Activated T-helper 9 cell treated with anti-CD3 and anti-CD28 coated beads, Interleukin-2, amount 50 U/mL, for 16 hours (primary cell): ENCODE measurements at places on chromosomes 13 and 19.

DNA sequence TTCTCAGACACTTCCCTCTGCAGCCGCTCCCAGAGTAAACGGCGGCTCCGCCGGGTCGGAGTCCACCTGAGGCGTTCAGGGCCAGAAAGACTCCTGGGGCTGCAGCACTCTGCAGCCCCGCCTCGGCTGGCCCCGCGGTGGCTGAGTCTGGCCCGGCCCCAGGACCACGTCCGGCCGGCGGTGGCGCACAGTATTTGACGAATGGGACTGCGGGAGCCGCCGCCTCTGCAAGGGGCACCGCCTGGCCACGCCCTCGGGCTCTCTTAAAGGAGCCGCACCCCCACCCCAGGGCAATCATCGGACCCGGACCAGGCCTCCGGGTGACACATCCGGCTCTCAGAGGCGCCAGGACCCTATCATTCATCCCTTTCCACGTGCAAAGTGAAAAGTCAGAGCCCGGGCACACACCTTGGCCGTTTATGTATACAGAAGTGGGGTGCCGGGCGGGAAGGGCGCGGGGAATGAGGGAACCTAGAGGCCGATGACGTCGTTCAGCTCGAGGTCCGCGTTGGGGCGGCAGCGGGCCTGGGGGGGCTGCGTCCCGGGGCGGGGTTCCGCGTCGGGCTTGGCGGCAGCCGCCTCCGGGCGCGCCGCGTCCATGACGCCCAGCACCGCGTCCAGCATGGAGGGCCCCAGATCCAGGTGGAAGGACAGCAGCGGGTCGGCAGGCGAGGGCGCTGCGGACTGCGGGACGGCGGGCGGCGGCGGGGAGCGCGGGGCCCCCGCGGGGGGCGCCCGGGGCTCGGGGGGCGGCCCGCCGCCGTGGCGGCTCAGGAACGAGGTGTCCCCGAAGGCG is 1.2 kb upstream of the LENG9 start:
- peak; percentile 57 for DNase-seq

GRCh38 chr13:40664350-40665125 is 1.9 kb downstream of the FOXO1 start:
- peak; percentile 59 for DNase-seq

- DNase-seq, result no peak
Observed at GRCh38 chr13:42275506-42275905, 3.6 kb downstream of the AKAP11 start.

DNA sequence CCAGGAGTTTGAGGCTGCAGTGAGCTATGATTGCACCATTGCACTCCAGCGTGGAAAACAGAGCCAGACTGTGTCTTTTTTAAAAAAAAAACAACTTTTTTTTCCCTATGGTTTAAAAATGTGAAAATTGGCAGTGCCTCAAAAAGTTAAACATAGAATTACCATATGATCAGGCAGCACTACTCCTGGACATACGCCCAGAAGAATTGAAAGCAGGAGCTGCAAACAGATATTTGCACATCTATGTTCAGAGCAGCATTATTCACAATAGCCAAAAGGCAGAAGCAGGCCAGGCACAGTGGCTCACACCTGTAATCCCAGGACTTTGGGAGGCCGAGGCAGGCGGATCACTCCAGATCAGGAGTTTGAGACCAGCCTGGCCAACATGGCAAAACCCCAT is 3.8 kb upstream of the RETN start:
- no peak for DNase-seq

GRCh38 chr19:13505761-13506470 is 363 bp downstream of the CACNA1A start:
- DNase-seq, result no peak

DNA sequence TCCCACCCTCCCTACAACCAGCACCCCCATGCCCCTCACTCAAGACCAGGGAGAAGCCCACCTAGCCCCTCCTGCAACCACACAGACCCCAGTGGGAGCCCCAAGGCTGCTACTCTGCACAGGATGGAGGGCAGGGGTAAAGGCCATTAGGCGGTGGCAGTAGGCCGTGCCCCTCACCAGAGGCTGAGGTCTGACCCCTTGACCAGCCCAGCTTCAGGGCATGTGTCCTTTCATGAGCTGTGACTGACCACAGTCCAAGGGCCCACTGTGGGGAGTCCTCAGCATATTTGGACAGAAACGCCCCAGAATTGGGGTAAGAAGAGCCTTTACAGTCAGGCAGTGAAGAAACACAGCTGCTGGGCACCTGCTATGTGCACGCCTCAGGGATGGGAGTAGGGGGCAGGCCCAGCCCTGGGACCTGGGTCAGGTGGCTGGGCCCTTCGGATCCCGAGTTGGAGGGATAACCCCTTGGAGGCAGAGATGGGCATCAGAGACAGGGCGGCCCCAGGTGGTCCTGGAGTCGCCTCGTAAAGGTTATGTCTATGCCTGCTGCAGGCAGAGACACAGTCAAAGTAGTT is 1.7 kb upstream of the RPS5 start:
- DNase-seq, result no peak

DNA sequence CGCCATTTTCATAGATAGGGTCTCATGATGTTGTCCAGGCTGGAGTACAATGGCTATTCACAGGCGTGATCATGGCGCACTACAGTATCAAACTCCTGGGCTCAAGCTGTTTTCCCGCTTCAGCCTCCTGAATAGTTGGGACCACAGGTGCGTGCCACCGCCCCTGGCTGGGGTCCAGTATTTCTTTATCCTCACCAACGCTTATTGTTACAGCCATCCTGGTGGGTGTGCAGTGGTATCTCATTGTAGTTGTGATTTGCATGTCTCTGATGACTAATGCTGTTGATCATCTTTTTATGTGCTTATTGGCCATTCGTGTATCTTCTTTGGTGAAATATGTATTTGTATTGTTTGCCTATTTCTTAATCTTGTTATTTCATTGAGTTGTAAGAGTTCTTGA is 49.0 kb downstream of the SIPA1L3 start:
- DNase-seq, result no peak

DNA sequence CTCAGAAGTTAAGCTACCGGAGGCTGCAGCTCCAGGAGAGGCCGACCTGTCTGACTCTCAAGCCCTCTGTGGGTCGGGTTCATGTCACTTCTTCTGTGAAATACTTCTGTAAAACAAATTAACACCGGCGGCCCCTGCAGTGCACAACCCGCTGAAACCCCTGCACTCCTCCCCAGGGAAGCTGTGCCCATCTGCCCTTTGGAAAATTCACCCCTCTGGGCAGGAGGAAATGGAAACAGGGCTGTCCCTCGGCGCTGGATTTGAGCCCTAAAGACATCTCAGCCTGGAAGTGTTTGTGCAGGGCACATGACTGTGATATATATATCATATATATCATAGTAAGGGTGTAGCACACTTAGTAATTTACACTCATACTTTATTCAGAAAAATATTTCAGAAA is 415.3 kb downstream of the IRS2 start:
- no peak for DNase-seq

DNA sequence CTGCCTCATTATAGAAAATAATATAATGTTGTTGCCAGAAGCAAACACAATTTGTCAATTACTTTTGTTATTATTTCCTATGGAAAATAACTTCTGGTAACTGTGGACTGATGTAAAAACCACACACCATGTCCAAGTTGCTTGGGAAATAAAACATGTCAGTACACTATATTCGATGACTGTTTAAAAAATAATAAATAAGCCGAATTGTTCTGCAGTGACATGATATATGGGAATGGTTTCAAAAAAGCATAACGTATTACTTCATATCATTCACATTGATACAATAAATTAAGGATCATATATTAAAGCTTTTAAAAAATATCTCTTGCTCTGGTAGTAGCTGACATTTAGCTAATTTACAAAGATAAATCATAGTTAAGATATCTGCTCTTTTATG is 2062.1 kb downstream of the PCDH9 start:
- no peak for DNase-seq

GRCh38 chr13:53123536-53123935 is 94.9 kb downstream of the OLFM4 start:
- no peak for DNase-seq

- DNase-seq, result no peak
Observed at GRCh38 chr19:11338121-11338520, 1.3 kb downstream of the RAB3D start.

DNA sequence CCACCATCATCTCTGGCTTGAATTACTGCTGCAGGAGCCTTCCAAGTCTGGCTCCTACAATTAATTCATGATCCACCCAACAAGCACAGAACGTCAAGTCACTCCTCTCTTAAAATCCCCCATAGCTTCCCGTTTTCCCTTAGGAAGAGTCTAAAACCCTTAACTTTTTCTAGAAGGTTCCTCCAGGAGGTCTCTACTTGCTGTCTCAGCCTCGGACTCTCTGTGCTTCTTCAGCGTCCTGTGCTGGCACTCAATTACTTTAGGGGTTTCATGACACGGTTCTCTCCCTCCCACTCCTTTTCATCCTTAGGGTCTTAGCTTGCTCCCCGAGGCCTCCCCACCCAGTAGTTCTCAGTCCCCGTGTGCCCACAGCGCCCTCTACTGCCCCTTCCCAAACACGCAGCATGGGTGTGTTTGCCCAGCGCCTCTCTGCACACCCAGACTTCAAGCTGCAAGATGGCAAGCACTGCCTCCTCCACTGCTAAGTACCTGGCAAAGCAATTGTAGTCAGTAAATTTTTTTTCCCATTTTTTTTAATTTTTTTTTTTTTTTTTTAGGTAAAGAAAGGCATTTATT is 25.8 kb upstream of the MAP3K10 start:
- DNase-seq, result peak; percentile 36

DNA sequence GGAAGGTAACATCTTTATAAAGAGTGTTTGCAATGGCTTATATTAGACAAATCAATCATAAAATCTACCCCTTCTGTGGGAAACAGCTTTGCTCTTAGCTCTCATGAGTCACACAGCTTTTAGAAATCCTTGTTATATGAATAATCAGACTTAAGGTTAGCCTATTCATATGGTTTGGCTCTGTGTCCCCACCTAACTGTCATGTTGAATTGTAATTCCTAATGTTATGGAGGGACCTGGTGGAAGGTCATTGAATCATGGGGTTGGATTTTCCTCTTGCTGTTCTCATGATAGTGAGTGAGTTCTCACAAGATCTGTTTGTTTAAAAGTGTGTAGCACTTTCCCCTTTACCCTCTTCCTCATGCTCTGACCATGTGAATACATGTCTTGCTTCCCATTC is 704.2 kb upstream of the KLHL1 start:
- DNase-seq, result no peak

DNA sequence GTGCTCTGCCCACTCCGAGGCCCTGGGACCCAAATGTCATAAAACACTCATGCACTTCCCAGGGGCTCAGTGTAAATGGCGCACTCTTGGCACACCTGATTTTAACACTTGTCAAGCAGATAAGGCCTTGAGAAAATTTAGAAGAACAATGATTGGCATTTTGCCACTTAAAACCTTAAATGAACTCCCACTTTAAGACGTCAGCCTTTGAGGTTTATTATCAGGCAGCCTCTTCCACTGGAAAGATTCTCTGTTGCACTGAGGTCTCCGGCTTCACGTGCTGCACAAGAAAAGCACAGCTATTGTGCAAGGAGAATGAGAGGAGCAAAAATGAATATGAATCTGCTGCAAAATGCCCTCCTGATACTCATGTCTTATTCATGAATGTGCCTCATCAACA is 38.5 kb upstream of the ATP11A start:
- no peak for DNase-seq

DNA sequence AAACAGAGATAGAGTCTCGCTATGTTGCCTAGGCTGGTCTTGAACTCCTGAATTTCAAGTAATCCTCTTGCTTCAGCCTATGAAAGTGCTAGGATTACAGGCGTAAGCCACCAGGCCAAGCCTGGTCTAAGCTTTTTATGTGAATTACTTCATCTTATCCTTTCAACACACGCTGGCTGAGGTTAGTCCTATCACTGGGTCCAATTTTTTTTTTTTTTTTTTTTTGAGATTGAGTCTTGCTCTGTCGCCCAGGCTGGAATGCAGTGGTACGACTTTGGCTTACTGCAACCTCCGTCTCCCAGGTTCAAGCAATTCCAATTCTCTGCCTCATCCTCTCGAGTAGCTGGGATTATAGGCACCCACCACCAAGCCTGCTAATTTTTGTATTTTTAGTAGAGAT is 10.4 kb downstream of the MYO1F start:
- DNase-seq, result no peak

DNA sequence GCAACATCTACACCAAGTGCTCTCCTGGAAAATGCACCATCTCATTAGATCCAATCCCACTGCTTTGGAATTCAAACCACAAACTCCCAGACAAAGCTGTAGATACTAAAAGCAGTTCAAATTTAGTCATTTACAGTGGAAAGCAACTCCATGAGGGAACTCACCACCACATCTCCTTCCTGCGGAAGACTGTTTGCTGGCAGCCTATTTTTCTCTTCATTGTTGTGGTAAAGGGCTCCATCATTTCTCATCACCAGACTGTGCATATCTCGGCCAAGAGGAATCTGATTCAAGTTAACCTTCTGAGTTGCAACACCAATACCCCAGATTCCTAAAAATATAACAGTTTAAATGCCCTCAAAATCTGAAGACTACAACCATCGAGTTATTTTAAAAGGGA is 8.4 kb downstream of the SPRYD7 start:
- DNase-seq, result no peak

DNA sequence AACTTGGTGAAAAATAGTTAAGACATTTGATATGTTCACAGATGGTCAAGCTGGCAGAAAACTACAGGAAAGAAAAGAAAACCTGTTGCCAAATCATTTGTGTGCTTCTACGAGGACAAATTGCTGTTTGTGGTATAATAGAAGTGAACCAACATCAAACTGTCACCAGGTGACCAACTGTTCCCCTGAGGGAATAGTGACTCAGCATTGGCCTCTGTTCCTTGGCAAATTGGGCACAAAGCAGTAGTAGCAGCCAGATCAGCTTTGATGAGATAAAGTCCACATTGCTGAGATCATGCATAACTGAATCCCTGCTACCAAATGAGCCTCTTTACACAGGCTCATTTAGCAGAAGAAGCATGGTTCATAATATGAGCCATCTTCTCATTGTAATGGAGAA is 103.5 kb downstream of the POSTN start:
- no peak for DNase-seq

- DNase-seq, result no peak
Observed at GRCh38 chr13:32925506-32925905, 90.7 kb upstream of the KL start.

GRCh38 chr13:79480954-79481684 is at the start of gene NDFIP2:
Gene NDFIP2, plus strand, starts transcription at chr13:79481155. Its CDS starts 49 bp downstream, at chr13:79481204.
- peak; percentile 87 for DNase-seq
